ENCODE measurements at places on chromosomes 11 and 22. TPM values are rescaled to one million over a fixed set of nuclear protein-coding genes. Genes with fewer than 3 reads are reported as not detected.

The C1QTNF5 gene
- total RNA-seq: 3.5 TPM

The OR5B21 gene
- not detected for total RNA-seq

The POU2AF3 gene
- 0.12 TPM for total RNA-seq

The PNPLA5 gene
- total RNA-seq: not detected

The KBTBD3 gene
- total RNA-seq: 2.9 TPM

The KCNQ1OT1 gene
- total RNA-seq: 2.8 TPM

The CLDN25 gene
- total RNA-seq: not detected

The CDC42EP1 gene
- total RNA-seq: 15.1 TPM

The GLYATL2 gene
- 1.4 TPM for total RNA-seq

The GAB4 gene
- not detected for total RNA-seq

The SYT8 gene
- total RNA-seq: not detected

The E2F8 gene
- 2.0 TPM for total RNA-seq
